ENCODE measurements at places on chromosomes 13 and 19.
A peak's percentile ranks its signal among the peaks of the same experiment; 100 is the strongest.

GRCh38 chr13:75073786-75074185, 408.2 kb downstream of the TBC1D4 start:
- no peak for DNase-seq

- DNase-seq, result no peak
These were observed 11.5 kb downstream of the CCDC70 start for GRCh38 chr13:51873117-51873798.

DNA sequence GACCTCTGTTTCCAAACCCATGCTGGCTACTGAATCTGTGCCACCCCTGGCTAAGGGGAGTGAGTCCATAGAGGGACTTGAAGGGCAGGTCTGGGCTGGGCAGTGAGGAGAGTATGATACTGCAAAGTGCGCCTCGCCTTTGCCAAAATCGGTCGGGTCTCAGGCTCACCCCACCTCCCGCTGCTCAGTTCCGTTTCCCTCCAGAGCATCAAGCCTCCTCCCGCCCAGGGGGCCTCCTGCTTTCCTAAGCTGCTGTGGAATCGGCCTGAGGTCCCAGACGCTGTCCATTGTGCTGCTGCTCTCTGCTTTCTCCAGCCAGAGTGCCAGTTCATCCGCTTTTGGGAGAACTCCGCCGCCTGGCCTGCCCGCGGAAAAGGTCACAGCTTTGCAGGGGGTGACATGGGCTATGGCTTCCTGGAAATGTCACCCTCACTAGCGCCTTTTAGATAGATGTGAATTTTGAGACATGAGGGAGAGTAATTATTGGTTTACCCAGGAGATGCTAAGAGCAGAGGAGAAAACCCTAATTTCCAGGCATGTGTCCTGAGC, 1418.4 kb downstream of the UQCRFS1 start:
- DNase-seq, result no peak

- DNase-seq, result peak; percentile 36
These were observed 615 bp upstream of the PSMC4 start for GRCh38 chr19:39970425-39970674.

DNA sequence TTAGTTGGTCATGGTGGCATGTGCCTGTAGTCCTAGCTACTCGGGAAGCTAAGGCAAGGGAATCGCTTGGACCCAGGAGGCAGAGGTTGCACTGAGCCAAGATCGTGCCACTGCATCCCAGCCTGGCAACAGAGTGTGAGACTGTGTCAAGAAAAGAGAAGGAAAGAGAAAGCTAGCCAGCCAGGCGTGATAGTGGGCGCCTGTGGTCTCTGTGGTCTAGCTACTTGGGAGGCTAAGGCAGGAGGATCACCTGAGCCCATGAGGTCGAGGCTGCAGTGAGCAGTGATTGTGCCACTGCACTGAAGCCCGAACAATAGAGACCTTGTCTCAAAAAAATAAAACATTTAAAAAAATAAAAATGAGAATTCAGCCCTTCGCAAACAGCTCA, 33.3 kb downstream of the TIMM13 start:
- no peak for DNase-seq

DNA sequence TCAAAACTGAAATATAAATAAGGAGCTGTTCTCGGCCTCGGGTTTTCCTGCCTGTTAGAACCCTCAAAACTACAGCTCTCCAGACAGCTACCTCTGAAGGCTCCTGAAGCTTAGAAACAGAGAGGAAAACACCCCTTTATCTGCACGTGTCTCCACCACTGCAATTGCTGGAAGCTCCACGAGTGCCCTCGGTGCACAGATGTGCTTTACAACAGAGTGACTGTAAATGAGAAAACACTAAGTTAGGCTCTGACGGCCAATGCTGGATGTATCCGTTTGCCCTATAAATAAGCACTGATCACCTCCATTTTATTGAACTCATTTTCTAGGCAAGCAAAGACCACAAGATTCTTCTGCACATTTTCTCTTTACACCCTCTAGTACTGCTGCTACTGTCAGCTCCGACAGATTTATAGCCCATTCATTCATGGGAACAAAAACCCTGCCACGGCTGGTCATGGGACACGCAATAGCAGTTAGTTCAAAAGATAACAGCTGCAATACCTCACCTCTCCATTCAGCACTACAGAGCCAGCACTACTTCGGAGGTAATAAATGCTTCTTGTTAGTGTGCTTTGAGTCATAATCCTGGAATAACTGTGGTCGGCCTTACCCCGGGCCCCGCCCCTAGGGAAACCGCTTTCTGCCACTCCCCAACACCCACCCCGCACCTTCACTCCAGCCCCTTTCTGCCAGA, 241.1 kb upstream of the ZNF507 start:
- DNase-seq, result no peak

GRCh38 chr19:53812335-53812734, 11.8 kb downstream of the NLRP12 start:
- DNase-seq, result no peak

- DNase-seq, result no peak
These were observed 173.6 kb downstream of the NALCN start for GRCh38 chr13:101242720-101243119.

- peak; percentile 60 for DNase-seq
These were observed at the start of gene NDUFS7 for GRCh38 chr19:1383312-1384084. Gene NDUFS7, plus strand, starts transcription at chr19:1383907. Its CDS starts 20 bp downstream, at chr19:1383927.

- no peak for DNase-seq
These were observed 148.9 kb downstream of the TBC1D4 start for GRCh38 chr13:75333103-75333502.

DNA sequence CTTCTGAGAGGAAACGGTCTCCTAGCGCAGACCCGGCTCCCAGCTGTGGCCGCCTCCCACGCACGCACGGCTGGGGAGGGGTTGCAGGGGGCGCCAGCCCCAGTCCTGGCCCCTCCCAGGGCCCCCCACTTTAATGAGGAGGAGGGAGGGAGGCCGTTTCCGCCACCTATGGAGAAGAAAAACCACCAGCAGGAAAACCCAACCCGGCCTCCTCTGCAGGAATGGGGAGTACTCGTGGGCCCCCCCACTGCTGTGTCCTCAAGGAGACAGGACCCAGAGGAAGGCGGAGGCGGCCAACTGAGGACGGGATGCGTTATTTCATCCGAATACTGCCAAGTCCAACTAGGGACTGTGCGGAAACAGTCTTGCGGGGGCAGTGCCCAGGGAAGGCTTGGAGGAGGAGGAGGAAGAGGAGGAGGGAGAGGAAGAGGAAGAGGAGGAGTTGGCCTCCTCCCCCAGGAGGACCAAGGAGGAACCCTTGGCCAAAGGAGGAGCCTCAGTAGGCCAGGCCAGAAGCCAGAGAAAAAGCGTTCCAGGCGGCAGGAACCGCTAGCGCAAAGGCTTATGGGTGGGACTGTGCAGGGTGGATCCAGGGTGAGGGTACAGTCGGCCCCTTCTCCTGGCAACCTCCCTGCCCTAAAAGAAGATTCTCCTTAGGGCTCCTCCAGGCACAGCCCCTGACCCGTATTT, 3.9 kb upstream of the SSBP4 start:
- DNase-seq, result peak; percentile 93

DNA sequence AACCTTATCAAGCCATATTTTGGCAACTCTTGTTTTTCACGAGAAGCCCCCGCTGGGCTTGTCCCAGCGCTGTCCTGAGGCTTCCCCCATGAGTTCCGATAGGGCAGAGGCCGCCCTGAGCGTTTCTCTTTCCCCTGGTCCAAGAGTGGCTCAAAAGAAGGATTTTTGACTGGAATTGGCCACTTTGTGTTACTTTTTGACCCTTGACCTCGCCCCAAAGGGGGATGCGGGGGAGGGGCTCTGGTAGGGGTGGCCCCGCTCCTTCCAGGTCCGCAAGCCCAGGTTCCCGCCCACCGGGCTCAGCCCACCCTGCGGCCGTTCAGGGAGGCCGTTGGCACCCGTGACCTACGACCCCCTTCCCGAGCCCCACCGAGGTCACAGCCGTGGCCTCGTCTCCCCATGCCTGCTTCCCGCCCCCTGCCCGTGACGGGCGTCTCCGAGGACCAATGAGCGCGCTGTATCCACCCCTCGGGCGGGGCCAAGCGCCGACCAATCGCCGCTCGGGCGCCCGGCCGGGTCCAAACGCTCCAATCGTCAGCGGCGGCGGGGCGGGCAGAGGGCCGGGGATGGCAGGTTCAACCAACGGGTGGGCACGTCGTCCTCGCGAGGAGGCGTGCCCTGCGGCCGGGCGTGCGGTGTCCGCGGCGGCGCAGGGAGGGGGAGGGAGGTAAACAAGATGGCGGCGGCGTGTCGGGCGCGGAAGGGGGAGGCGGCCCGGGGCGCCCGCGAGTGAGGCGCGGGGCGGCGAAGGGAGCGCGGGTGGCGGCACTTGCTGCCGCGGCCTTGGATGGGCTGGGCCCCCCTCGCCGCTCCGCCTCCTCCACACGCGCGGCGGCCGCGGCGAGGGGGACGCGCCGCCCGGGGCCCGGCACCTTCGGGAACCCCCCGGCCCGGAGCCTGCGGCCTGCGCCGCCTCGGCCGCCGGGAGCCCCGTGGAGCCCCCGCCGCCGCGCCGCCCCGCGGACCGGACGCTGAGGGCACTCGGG, at the start of gene STK11:
Gene STK11 (plus strand): TSS at position 665 of the 986 bp plus-strand sequence. CDS start 1,136 bp downstream, outside the sequence.
- DNase-seq, result peak; percentile 86

DNA sequence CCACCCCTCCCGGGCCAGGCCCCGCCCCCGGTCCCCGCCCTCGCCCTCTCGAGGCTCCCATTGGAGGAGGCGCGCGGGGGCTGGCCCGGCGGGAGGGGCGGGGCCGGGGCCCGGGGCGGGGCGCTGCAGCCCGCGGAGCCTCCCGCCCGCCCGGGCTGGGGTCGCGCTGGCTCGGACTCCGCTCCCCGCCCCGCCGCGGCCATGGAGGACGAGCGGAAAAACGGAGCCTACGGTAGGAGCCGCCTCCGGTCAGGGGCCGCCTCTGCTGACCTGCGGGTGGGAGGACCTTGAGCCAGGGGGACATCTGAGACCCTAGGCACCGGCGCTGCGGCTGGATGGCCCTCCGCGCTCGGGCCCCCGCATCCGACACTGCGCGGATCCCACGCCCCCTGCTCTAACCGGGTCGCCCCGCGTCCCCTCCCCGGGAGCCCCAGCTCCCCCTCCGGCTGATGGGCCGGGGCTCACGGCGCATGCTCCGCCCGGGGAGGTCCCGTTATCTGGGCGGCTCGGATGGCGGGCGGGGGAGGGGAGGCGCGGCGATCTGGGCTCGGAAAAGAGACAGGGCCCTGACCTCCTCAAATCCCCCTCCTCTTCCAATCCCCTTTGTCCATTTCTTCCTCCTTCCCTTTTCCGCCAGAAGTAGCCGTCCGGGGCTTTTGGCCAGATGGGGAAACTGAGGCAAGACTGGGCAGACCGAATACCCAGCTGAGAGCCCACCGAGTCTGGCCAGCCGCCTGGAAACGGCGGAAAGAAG, 15.4 kb upstream of the AP1M2 start:
- peak; percentile 14 for DNase-seq

GRCh38 chr13:35649162-35649561, 172.7 kb upstream of the MAB21L1 start:
- no peak for DNase-seq

DNA sequence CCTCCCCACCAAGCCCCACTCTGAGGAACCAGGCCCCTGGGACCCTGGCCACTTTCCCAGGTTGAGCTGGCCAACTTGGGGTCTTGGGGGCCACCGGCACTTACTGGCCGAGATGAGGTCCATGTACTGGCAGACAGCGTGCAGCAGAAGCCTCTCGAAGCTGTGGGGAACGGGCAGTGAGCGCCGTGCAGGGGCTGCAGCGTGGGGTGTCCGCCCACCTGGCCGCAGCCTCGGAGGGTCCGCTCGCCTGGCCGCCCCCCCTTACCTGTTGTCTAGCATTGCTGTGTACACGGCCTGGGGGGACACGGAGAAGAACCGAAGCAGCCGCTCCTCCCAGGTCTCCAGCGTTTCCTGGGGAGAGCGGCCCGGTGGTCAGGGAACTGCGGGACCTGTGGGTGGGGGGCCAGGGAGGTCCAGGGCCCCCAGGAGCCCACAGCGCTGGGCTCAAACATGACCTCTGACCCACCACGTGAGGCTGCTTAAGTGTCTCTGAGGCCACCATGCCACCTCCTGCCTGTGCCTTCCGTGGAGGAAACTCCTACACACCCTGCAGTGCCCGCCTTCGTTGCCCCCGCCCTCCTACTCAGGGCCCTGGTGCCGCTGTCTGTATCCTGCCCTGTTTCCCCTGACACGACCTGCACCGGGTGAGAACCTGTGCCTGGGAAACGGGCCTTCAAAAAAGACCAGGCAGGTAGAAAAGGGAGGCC, 6.2 kb downstream of the RNU6-9 start:
- no peak for DNase-seq

DNA sequence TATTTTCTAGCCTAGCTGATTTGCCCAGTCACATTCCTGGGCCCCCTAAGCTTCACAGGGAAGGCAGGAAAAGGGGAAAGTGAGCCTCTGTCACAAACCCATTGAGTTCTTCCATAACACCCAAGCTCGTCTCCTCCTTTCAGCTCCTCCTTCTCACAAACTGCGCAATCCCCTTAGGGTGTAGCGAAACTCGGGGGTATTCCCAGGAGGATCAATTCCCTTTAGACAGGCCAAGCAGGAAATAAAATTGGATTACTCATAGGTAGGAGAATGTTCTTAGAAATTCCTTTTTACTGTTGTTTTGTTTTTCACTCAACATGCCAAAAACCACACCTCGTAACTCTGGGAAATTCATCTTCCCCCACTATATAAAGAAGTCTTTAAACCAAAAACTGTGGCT, 139.3 kb downstream of the IRS2 start:
- DNase-seq, result no peak

- no peak for DNase-seq
These were observed 3.0 kb downstream of the NFIX start for GRCh38 chr19:12997967-12998940.

DNA sequence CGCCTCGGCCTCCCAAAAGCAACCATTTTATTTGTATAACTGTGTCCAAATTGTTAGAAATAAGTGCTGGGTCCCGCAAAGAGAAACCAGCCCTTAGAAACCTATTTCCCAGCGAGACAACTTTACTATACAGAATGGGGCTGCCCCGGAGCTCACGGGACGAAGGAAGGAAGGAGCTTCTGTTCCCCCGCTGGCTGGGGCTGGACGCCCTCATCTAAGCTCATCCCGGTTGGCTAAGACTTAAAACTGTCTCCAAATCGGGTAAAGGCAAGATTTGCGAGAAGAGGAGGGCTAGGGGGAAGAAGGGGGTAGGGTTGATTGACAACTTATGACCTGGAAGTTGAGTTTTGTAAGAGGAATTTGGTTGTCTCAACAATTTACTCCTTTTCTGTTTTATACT, 12.3 kb upstream of the BSG start:
- DNase-seq, result no peak

- no peak for DNase-seq
These were observed 56.5 kb upstream of the ZNRF4 start for GRCh38 chr19:5398693-5399057.

GRCh38 chr19:47309608-47310007, at the start of gene C5AR1:
Gene C5AR1, plus strand, starts transcription at chr19:47309861. Its CDS starts 35 bp downstream, at chr19:47309896.
- peak; percentile 37 for DNase-seq

Measured in GF-D8 (cell line).